ENCODE measurements at places on chromosomes 2 and 18.

DNA sequence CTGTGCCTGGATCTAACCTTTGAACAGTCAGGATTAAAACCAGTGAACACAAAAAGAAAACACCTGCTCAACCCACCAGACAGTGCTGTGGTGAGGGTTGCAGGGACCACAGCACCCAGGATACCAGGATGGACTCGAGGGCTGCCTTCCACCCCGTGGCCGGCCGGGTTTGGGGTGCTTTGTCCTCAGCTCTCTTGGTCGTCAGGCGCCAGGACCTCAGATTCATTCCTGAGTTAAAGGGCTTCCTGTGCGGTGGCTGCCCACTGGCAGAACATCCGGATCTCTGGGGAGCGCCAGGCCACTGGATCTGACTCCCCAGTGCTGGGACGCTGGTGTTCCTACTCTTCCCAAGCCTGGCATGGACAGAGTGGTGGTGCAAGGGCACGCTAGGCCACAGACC lies 239.8 kb downstream of the TFCP2L1 start:
- no peak for DNase-seq

- no peak for DNase-seq
Observed at GRCh38 chr2:240500561-240501423, 57.0 kb downstream of the ANKMY1 start.

DNA sequence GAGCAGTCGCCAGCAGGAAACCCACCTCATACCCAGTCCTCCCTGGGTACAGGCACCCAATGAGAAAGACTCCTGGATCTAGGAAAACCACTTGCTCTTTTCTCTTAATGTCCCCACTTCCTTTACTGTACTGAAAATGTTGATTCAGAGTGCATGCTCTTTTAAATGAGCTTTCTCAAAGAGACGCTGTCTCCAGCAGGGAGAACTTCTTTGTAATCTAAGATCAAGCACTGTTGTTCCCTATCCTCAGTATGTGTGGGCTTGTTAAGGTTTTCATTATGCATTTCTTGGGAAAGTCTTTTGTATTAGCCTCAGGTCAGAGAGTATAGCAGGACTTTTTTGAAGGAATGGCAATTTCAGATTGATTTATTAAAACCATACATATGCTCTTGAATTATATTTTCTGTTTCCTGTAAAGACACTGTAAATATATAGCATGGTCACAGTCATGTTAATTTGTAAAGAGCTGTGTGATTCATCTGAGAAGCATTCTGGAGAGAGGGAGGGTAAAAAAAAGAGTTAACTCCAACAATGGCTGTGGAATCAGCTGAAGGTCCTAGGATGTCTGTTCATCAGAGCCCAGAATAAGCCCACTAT lies 178.1 kb downstream of the MGAT5 start:
- DNase-seq = no peak

- DNase-seq = no peak
Observed at GRCh38 chr2:9722451-9722850, 91.7 kb upstream of the YWHAQ start.

GRCh38 chr2:47237375-47238334 lies 82.5 kb upstream of the STPG4 start:
- DNase-seq = peak; percentile 42

GRCh38 chr18:11096839-11097750 lies 52.3 kb downstream of the PIEZO2 start:
- peak; percentile 56 for DNase-seq

Data from AG20443 (cell line).